M059J (cell line): ENCODE measurements at places on chromosomes 16 and 17. TPM values are rescaled to one million over a fixed set of nuclear protein-coding genes. Genes with fewer than 3 reads are reported as not detected.
A peak's percentile ranks its signal among the peaks of the same experiment; 100 is the strongest.

DNA sequence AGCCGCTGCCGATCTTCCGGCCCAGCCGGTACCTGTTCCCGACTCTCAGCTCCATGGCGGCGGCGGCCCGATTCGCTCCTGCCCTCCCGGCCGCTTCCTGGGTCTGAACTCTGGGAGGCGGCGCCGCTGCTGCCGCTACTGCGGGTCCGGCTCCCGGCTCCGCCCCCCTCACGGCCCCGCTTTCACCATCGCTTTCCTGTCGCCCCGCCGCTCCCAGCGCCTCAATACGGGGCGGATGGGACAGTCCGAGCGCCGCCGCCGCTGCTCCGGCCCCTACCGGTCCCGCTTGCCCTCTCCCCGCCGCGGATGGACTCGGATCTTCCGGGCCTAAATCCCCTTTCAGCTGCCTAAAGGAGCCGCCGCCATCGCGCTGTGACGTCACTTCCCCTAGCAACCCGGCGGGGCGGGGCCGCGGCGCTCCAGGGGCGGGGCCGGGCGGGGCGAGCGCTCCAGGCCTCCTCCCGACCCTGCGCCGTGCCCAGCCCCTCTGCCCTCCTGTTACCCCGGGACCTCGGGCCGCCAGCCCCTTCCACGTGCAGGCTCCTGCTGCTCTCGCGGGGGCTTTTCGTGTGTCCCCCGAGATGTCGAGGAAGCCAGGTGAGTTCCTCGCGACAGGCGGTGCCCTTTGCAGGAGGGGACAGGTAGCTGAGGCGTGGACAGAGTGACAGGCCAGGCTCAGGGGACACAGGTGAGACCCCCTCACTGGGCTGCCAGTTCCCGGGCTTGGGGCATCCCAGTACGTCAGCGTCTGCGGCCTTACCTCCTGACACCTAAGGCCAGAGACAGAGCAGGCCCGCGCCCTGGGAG is at the start of gene CSNK1D:
CSNK1D (minus strand) TSS at position 374 of the 807 bp plus-strand sequence; CDS start at position 55, 319 bp downstream.
- peak; percentile 78 for DNase-seq

GRCh38 chr17:35898283-35899070 is 18.3 kb upstream of the CCL5 start:
- DNase-seq = peak; percentile 83

GRCh38 chr16:69318911-69319289 is 7.8 kb downstream of the VPS4A start:
- DNase-seq = no peak

The KCNJ18 gene
- not detected in 2 replicates for total RNA-seq

The AP1G1 gene
- 58.9 and 78.4 TPM in 2 replicates for total RNA-seq

- no peak for DNase-seq
These were observed 3.3 kb downstream of the HASPIN start for GRCh38 chr17:3727041-3727440.

DNA sequence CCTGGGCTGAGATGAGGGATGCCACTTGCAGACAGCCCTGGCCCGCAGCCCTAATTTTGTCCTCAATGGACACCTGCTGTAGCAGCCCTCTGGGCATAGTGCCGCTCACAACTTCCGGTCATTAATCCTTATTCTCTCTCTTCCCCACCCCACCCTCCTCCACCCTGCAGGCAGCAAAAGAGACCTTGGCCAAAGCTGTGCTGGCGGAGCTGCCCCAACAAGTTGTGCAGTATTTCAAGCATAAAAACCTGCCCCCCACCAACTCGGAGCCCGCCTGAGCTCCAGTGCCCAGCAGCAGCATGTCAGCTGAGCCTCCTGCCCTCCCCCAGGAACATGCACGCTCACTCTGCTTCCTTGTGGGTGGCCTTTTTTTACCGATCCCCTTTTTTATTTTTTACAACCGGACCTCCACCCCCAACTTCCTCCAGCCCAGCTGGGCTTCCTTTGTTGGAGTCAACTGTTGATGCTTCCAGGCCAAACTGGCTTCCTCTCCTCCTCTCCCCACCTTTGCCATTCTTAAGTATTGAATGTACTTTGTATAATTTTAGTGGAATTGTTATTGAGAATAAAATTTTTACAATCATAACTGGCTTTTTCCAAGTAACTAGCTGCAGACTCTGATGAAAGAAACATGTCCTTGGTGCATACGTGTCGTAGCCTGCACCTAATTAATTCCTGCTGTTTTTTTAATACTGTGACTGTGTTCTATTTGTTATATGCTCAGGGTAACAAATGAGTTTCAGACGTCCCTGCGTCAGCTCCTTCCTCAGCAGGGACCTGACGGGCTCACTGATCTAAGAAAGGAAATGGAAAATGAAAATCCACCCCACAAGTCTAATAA is 38.2 kb downstream of the PSME3IP1 start:
- DNase-seq = no peak

GRCh38 chr17:21184570-21184969 is 29.4 kb downstream of the TMEM11 start:
- no peak for DNase-seq
